Cardiac septum (tissue), 1 donor: ENCODE measurements at places on chromosomes 5 and 9. TPM values are rescaled to one million over a fixed set of nuclear protein-coding genes. Genes with fewer than 3 reads are reported as not detected.

- DNase-seq, result no peak
Measured at GRCh38 chr9:73640971-73641370, 489.3 kb downstream of the ANXA1 start.

DNA sequence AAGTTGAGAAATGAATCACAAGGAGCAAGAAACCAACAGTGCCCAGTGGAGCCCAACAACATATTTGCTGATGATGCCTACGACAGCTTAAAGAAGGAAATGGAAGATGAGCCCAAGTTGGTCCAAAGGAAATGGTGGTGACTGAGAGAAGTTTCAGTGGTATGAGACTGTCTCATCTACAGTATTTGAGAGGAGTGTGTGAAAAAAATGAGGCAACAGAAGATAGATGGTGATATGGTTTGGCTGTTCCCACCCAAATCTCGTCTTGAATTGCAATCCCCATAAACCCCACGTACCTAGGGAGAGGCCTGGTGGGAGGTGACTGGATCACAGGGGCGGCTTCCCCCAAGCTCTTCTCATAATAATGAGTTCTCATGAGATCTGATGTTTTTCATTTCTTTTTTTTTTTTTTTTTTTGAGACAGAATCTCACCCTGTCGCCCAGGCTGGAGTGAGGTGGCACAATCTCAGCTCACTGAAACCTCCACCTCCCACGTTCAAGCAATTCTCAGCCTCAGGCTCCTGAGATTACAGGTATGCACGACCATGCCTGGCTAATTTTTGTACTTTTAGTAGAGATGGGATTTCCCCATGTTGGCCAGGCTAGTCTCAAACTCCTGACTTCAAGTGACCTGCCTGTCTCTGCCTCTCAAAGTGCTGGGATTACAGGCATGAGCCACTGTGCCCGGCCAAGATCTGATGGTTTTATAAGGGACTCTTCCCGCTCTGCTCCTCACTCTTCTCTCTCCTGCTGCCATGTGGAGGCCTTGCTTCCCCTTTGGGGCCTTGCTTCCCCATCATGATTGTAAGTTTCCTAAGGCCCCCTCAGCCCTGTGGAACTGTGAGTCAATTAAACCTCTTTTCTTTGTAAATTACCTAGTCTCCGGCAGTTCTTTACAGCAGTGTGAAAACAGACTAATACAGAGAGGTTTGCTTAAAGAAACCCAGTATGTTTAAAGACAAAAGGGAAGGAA lies 30.2 kb downstream of the EFCAB9 start:
- DNase-seq, result no peak

DNA sequence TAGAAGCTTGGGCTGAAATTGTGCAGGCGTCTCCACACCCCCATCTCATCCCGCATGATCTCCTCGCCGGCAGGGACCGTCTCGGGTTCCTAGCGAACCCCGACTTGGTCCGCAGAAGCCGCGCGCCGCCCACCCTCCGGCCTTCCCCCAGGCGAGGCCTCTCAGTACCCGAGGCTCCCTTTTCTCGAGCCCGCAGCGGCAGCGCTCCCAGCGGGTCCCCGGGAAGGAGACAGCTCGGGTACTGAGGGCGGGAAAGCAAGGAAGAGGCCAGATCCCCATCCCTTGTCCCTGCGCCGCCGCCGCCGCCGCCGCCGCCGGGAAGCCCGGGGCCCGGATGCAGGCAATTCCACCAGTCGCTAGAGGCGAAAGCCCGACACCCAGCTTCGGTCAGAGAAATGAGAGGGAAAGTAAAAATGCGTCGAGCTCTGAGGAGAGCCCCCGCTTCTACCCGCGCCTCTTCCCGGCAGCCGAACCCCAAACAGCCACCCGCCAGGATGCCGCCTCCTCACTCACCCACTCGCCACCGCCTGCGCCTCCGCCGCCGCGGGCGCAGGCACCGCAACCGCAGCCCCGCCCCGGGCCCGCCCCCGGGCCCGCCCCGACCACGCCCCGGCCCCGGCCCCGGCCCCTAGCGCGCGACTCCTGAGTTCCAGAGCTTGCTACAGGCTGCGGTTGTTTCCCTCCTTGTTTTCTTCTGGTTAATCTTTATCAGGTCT lies at the start of gene C9orf72:
C9orf72 (minus strand) TSS at position 564 of the 716 bp plus-strand sequence. CDS start 6,361 bp downstream, outside the sequence.
- DNase-seq, result peak; percentile 94

Gene DIRAS2
- total RNA-seq, result 0.16 TPM

Gene EGFL7
- 85.3 TPM for total RNA-seq
